Sciatic nerve (tissue), 2 donors: ENCODE measurements at places on chromosomes 11 and 22. TPM values are rescaled to one million over a fixed set of nuclear protein-coding genes. Genes with fewer than 3 reads are reported as not detected.

Gene ASCL2
- 0.80 TPM for total RNA-seq

DNA sequence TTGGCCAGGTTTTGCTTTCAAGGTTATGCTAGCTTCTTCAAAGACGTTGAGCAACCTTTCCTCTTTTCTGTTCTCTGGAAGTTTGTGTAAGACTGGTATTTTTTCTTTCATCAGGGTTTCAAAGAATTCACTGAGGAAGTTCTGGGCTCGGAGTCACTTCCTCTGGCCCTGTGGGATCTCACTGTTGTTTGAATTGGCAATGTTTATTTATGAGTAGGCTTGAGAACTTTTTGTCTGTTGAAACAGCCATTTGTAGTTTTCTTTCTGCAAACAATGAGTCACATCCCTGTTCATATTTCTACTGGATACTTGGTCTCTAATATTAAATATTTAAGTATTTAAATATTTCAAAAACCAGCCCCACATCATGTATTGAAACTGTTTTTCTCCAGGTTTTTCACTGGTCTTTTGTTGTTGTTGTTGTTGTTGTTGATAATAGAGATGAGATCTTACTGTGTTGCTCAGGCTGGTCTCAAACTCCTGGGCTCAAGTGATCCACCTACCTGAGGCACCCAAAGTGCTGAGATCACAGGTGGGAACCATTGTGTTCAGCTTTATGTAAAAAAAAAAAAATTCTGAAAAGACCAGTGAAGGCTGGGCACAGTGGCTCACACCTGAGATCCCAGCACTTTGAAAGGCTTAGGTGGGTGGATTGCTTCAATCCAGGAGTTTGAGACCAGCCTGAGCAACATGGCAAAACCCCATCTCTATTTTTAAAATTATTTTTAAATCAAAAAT lies 26.9 kb downstream of the SUSD2 start:
- no peak for DNase-seq

DNA sequence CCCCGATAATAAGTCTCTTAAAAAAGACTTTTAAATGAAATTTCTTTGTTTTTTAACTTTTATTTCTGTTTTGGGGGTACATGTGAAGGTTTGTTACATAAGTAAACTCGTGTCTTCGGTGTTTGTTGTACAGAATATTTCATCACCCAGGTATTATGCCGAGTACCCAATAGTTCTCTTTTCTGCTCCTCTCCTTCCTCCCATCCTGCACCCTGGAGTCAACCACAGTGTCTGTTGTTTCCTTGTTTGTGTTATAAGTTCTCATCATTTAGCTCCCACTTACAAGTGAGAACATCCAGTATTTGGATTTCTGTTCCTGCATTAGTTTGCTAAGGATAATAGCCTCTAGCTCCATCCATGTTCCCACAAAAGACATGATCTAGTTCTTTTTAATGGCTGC lies 1.6 kb upstream of the GSTP1 start:
- no peak for DNase-seq

Gene LRRC74B
- total RNA-seq: not detected

Gene XKR3
- not detected for total RNA-seq

- DNase-seq: no peak
Observed at GRCh38 chr11:78476066-78476465, 58.4 kb upstream of the GAB2 start.

- DNase-seq: no peak
Observed at GRCh38 chr11:65431451-65432099, 9.0 kb downstream of the NEAT1 start.

- DNase-seq: no peak
Observed at GRCh38 chr11:34850334-34850733, 65.8 kb downstream of the APIP start.

- DNase-seq: peak; percentile 68
Observed at GRCh38 chr11:59754859-59755700, at the start of gene STX3. STX3 (plus strand) TSS chr11:59755376; CDS start chr11:59755606, 230 bp downstream.

Gene CRKL
- 61.4 TPM for total RNA-seq

Gene SERPIND1
- total RNA-seq: 1.6 TPM

- DNase-seq: no peak
Observed at GRCh38 chr22:47297261-47298016, 535.0 kb downstream of the TBC1D22A start.

- no peak for DNase-seq
Observed at GRCh38 chr11:57387289-57388030, 3.0 kb downstream of the PRG2 start.

Gene KRTAP5-7
- total RNA-seq: 0.58 TPM

DNA sequence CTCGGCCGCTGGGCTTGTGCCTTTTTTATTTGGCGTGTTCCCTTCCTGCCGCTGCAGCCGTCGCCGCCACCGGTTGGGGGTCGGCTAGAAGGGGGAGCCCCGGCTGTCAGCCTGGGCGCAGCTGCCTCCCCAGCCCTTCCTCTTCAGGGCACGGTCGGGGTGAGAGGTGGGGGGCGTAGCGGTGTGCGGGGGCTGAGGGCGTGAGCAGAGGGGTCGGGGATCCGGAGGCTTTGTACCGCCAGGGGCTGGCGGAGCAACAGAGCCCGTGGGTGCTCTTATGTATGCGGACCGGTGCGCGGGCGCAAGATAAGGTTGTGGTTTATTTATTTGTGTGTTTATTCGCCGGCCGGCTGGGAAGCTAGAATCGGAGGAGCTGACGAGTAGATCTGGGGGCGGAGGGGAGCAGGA lies 477 bp downstream of the ZBTB16 start:
- DNase-seq: peak; percentile 72

DNA sequence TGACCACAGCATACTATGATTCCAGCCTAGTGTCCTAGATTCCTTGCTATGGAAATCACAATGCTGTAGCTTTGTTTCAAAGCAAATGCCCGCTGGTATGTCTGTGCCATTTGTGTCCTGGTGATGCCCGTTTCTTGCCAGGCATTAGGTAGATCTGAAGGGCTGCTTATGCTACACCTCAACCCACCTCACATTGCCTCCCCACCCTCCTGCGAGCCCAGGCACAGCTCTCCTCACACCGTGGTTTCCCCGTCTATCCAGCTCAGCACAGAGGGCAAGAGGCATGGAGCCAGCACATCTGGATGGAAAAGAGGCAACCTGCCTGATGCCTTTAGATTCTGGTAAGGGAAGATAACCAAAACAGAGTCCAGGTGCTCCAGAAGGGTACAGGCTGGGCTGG lies 307.4 kb upstream of the B3GAT1 start:
- no peak for DNase-seq
